ENCODE measurements at places on chromosomes 13 and 19. TPM values are rescaled to one million over a fixed set of nuclear protein-coding genes. Genes with fewer than 3 reads are reported as not detected.

EEF1AKMT1 gene
- total RNA-seq, result 10.0 TPM

ELANE gene
- total RNA-seq, result 1.4 TPM

SMAD9 gene
- total RNA-seq, result 33.3 TPM

DNA sequence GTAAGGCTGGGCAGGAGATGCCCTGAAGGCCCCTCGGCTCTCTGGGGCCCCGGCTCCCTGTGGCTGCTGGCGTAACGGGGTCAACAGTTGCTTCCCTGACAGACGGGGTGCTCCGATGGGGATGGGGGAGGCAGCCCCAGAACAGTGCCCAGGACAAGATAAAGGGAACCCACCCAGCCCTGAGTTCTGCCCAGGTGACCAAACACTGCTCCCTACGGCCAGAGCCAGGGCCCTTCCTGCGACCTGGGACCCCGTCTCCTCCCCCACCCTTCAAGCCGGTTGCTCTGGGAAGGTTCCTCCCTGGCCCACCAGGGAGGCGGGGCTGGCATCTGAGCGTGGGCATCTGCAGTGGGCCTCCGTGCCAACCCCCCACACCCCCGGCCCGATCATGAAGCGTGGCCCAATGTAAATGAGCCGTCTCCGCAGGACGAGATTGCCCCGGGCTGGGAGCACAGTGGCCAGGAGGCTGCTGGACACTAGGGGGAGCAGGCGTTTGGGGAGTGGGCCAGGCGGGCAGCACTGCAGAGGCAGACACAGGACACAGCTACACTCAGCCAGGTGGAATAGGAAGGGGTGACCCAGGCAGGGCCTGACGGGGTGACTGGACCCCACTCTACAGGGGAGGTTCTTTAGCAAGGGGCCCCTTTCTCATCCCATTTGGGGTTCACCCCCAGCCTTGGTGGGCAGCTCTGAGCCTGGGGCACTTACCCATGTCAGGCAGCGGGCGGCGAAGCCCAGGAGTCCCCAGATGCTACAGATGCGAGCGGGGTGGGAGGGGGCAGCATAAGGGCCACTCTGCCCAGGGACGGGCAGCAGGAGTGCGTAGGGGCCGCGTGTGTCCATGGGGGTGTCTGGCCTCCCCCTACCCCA is 1.2 kb upstream of the NKPD1 start:
- H3K4me1 ChIP-seq, result no peaks in the 10 kb centered on the region
- no peak overlapping the region for H3K4me3 ChIP-seq

GRCh38 chr13:65600702-65601101 is 1629.4 kb downstream of the PCDH9 start:
- no peaks in the 10 kb centered on the region for H3K36me3 ChIP-seq
- H3K4me3 ChIP-seq, result no peak overlapping the region
- no peaks in the 10 kb centered on the region for H3K4me1 ChIP-seq
- no peak for DNase-seq
- no peak overlapping the region for H3K27ac ChIP-seq

GRCh38 chr13:26017196-26017921 is 34.5 kb downstream of the SHISA2 start:
- H3K36me3 ChIP-seq, result no peaks in the 10 kb centered on the region
- no peaks in the 10 kb centered on the region for H3K27me3 ChIP-seq
- no peak overlapping the region for H3K4me3 ChIP-seq

All from sigmoid colon (tissue), 7 donors.